ENCODE measurements at places on chromosomes 5 and 9.
A peak's percentile ranks its signal among the peaks of the same experiment; 100 is the strongest.

- peak; percentile 64 for DNase-seq
Observed at GRCh38 chr9:9002826-9003583, 1203.4 kb upstream of the DMAC1 start.

DNA sequence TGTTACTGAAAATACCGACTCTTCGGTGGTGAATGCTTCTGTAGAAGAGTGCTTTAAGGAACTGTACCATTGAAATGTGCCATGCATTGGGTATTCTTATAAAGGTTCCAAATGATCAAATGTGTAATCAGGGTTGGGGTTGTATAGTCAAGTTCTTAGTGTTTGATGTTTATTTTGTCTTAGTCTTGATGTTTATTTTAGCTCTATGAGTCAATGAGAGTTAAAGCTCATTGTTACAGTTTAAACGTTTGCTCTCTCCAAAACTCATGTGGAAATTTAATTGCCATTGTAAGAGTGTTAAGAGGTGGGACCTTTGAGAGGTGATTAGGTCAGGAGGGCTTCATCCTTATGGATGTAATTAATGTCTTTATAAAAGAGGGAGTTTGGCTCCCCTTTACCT is 153.0 kb downstream of the FER start:
- peak; percentile 23 for DNase-seq

DNA sequence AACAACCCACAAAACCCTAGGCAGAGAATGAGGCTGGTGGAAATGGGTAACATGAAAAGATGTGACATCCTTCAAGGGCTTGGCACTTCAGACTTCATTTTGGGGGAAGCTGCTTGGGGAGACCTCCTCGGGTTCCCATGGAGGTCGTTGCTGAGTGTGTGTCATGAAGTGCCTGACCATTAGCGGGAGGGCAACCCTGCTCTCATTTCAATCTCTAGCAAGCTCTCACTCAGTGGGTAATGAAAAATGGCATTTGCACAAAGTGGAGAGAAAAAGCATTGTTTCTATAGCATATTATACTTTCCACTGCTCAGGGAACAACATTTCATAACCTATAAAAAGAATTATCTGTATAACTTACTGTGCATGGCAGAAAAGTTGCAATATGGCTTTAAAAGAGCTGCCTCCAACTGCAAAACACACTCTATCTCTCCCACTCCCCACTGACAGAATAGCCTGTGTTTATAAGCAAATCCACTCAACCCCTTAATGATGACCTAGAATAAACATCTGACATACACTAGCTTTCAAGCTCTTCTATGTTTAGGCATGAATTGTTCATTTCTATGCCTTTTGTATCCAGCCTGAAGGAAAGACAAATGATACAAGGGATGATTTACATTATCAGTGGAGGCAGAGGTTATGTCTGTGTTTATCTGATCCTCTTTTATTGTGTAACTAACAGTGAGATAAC is 357.2 kb downstream of the ZSWIM6 start:
- no peak for DNase-seq

GRCh38 chr9:136847826-136848392 is 1.3 kb upstream of the PHPT1 start:
- peak; percentile 78 for DNase-seq

- DNase-seq: peak; percentile 65
Observed at GRCh38 chr9:70668751-70669150, 254.3 kb upstream of the KLF9 start.

GRCh38 chr5:71932655-71933338 is 174.5 kb upstream of the MAP1B start:
- peak; percentile 65 for DNase-seq

GRCh38 chr5:17989567-17990563 is 355.6 kb downstream of the TAF11L14 start:
- no peak for DNase-seq

DNA sequence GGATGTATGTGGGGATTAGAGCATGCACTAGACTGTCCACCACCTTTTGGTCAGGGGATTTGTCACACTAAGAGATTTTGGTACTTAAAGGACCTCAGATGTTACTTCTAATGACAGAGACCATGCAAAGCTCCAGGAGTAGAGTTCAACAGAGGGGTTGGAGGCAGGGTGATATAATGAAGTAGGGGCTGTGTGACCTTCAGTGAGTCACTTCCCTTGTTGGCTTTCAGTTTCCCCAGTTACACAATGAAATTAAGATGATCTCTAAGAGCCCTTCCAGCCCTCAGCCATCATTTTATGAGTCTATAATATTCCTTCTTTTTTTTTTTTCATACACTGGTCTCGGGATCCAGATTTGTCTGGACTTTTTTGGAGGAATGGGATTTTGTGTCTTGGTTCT is 26.8 kb downstream of the GLRA1 start:
- no peak for DNase-seq

DNA sequence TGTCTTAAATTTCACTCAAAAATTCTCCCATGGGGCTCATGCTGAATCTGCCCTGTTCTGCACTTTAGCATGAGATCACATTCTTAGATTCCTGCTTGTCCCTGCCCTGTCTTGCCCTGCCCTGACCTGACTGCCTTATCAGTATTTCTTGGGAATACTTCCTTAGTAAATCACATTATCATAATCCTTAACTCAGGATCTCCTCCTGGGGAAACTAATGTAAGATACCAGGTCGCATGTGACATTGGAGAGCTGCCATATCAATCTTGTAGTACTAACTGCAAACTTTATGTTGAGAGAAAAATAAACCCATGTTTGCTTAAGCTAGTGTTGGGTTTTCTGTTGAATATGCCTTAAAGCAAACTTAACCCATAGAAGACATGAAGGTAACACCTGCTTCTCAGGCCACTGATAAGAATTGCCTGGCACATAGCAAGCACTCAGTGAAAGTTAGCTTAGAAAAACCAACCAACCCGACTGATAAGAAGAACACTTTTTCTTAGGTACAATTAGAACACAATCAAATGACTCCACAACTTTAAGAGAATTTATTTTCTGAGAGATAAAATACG is 53.3 kb downstream of the IL33 start:
- no peak for DNase-seq

- peak; percentile 54 for DNase-seq
Observed at GRCh38 chr9:98637381-98637780, 71.4 kb downstream of the GABBR2 start.

DNA sequence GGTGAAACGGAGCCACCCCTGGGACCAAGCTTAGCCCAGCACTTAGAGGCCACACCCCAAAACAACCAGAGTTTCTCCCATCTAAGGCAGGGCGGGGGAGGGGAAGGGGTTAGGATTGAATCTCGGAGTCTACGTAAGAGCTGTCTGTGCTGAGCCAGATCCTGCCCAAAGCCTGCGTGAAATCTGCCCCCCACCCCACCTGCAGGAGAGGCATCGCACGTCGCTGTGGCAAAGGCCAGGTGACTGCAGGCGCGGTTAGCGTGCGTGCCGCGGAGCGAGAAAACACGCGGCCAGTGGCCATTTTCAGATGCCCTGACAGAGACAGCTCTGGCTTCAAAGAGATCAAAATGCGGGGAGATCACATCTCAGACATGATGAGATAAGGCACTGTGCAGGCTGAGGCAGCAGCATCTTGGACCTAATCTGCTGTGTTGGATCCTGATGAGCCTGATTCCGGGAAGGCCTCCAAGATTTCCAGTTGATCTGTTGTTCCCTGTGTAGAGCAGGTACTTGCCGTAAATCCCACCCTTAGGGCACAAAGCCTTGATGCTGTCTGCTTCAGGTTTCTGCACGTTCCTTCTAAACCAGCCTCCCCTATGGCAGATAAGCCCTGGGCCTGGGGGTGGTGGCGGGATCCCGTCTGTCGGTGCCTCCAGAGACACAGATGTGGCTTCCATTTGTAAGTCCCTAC is 2.5 kb upstream of the QSOX2 start:
- no peak for DNase-seq

DNA sequence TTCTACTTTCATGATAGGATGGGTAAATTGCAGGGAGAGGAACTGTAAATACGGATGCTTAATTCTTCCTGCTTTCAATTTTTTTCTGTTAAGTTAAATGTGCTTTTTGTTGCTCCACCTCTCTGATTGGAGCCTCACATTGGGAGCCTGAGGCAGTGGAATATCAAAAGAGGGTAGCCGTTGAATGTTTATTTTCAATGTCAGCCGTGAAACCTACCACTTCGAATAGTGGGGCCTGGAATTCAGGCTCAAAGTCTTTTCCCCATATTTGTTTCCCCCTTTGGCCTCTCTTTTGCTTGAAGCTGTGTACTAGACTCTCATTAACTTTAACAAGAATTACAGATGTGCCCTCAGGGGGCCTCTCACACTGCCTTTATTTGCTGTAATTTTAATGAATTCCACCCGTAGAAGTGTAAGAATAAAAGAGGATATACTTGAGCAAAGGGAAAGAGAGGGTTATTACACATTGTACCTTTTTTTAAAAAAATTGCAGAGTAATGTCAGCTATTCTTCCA is 29.0 kb downstream of the PSAT1 start:
- DNase-seq: no peak

DNA sequence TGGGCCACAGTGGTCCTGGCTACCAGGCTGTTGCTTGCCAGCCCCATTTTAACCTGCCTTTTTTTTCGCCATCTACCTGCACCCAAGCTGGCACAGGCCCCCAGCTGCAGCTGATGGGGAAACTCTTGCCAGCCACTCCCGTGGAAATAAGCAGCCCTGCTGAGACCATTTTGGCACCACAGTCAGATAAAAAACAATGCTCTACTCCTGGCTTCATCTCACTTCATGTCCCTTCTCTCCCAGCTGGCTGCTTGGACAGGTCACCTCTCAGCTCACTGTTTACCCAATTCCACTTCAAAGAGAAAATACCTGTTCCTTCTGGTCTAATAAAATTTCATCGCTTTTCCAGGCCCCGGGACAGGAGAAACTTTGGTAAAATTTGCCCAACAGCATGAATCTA is 322.6 kb upstream of the SLC30A5 start:
- no peak for DNase-seq

- peak; percentile 82 for DNase-seq
Observed at GRCh38 chr9:87270221-87270847, 227.3 kb upstream of the DAPK1 start.

DNA sequence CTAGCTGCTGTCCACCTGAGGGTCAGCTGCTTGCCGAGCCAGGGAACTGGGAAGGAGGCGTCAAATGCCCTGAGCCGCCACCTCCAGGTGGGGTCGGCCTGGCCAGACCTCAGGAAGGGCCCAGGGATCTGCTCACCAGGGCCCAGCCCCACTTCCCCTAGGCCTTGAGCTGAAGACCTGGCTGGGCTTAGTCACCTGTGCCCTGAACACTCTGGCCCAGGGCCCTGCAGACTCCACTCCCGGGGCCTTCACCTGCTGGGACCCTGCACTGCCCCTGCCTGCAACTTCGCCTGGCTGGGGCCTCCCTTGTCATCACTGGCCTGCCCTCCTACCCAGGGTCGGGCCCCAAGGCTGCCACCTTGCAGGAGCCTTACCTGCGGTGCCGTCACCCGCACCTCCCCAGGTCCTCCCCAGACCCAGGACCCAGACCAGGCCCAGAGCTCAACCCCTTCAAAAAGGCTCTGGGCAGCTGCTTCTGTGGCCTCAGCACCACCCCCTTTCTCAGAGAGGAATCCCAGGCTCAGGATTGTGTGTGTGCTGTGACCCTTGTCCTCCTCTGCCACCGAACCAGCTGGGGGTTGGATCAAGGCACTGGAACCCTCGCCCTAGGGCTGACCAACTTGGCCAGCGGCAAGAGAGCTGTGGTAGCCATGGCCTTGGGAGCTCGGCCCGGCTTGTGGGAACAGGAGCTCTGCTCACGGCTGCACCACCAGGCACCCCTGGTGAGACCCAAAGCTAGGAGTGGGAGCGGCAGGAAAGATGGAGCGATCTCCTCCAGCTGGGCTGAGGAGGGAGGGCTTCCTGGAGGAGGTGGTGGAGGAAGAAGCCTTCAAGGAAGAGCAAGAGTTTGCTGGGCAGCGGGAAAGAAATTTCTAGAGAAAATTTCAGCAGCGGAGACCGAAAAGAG is 1.2 kb upstream of the NELFB start:
- no peak for DNase-seq

DNA sequence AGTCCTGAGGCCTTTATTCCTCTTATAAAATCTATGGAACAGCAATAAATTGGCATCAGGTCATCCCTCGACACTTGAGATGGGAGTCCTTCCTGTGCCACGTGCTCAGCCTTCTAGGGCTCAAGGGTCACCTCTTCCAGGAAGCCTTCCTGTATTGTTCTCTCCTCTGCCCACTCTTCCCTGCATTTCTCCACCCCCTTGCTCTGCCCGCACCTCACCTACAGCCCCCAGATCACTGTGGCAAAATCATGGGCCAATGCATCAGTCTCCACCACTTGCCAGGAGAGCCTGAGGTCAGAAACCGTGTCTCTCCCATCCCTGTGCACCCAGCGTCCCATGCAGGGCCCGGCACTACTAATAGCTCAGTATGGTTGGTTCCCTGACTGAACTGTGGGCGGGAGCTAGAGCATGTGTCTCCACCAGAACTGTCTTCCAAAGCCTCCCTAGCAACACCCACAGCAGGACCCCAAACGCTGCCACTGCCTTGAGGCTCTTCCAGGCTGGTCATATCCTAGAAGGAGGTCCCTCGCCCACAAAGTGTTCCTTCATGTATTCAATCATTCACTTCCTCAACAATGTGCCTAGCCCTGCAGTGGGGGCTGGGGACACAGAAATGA is 13.5 kb downstream of the DUSP1 start:
- DNase-seq: no peak
